ENCODE measurements at places on chromosomes 5 and 9. TPM values are rescaled to one million over a fixed set of nuclear protein-coding genes. Genes with fewer than 3 reads are reported as not detected.

The OCLN gene
- total RNA-seq = 27.3 TPM

The PCDHGB4 gene
- total RNA-seq = 2.2 TPM

The SPARC gene
- 90.7 TPM for total RNA-seq

The PTTG1 gene
- 0.83 TPM for total RNA-seq

The SPINK5 gene
- not detected for total RNA-seq

The HTR1A gene
- not detected for total RNA-seq

The ANKRD18A gene
- total RNA-seq = 1.6 TPM

The ASPN gene
- 5.4 TPM for total RNA-seq

The PCDHA3 gene
- 0.05 TPM for total RNA-seq

The SUSD3 gene
- 49.7 TPM for total RNA-seq

The SLCO4C1 gene
- total RNA-seq = 4.0 TPM

All from left lobe of liver (tissue), 2 donors.